ENCODE measurements at places on chromosomes 4 and X.

DNA sequence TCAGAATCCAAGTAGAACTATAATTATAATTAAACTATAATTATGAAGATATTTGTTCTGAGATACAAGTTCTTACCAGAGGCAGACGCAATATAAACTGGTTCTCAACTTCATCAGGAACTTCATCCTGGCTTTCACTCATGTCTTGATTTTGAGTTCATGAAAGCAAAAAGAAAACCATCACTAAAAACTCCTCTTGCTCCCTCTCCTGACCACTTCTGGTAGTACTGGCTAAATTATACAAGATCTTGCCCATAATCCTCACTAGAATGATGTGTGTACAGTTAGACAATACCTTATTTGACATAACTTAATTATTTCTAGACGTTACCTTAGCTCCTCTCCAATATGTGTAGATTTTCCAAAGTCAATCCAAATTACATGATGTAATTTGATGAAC, 3.7 kb downstream of the TAF7L start:
- peak; percentile 44 for DNase-seq

- peak; percentile 25 for DNase-seq
Observed at GRCh38 chr4:151045907-151046306, 30.8 kb upstream of the LRBA start.

DNA sequence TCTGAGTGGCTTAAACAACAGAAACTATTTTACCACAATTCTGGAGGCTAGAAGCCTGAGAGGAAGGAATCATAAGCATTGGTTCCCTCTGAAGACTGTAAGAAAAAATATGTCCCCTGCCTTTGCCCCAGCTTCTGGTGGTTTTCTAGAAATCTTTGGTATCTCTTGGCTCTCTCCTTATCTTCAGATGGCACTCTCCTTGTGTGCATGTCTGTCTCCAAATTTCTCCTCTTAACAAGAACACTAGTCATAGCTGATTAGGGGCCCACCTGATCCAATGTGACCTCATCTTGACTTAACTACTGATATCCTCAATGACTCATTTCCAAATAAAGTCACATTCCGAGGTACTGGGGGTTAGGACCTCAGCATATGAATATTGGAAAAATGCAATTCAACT, 635.0 kb upstream of the NR3C2 start:
- DNase-seq: no peak

GRCh38 chr4:109441862-109442458, 8.3 kb downstream of the SEC24B start:
- DNase-seq: no peak

DNA sequence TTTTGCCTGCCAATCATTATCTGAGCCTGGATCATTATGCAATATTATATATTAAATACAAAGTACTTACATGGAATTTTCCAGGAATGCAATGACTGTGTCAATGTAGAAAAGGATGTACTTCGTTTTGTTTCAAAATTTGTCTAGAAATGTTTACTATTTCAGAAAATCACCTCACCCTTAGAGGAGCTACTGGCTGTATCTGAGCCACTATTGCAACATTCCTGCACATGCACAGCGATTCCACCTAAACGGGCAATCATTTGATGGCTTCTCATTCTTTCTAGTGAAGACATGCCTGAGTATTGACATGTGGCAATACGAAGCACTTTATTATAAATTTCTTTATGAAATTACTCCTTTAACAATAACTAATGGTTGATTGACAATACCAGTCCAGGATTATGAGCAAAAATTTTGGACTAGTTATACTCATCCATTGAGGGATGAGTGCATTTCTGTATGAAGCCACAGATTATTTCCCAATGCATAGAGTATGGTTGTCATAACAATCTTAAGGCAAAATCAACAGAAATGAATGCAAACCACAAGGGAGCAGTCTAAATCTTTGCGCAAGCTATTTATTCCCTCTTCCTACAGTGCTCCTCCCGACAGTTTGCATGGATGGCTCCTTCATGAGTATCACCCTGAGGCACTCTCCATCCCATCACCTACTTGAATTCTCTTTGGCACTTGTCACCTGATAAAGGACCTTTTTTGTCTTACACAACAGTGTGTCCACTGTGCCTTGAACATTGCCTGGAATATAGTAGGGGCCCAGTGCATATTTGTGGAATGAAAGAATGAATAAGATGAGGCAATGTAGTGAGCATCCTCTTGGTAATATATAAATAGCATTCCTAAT, 35.8 kb upstream of the MMAA start:
- no peak for DNase-seq

GRCh38 chr4:111937368-111937767, 207.9 kb upstream of the FAM241A start:
- peak; percentile 42 for DNase-seq

- DNase-seq: no peak
Observed at GRCh38 chr4:118112117-118113046, 78.1 kb downstream of the NDST3 start.

DNA sequence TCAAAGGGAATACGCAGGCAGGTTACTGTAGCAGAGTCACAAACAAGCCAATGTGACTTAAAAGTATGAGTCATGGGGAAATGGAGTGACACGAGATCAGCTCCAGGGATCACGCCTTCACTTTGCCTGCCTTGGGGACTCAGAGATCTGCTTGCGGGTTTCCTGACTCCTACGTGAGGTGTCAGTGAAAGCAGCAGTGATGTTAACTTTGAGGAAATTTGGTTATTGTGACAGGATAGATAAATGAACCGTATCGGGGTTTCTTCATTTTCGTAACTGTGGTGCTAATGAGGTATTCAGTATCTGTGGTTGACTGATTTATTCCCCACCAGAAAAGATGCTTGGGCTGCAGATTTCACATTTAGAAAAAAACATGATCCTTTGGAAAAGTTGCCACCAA, 383.3 kb upstream of the ZFP42 start:
- DNase-seq: no peak

GRCh38 chrX:136534131-136534530, 2.1 kb downstream of the VGLL1 start:
- DNase-seq: no peak

DNA sequence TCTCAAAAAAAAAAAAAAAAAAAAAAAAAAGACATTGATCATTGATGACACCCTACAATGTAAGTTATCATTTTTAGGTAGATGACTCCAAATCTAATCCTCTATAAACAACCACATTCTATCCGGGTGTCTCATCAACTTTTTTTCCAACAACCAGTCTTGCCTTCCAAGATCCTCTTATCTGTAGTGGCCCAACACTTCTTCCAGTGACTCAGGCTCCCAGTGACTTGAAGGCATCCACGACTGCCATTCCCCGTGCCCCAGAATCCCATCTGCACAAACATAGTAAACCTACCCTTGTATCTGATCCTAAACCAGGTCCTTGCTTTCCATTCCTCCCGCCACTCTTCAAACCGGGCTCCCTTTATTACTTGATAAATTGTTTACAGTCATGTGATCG, 15.6 kb upstream of the TSPAN5 start:
- no peak for DNase-seq

Data from NB4 (cell line).